ENCODE measurements at places on chromosomes 4 and X. TPM values are rescaled to one million over a fixed set of nuclear protein-coding genes. Genes with fewer than 3 reads are reported as not detected.

- no peak for DNase-seq
These were observed 194.7 kb downstream of the RAB28 start for GRCh38 chr4:13289391-13289790.

Gene TMEM187
- 30.8 TPM for total RNA-seq

Gene SSX2B
- not detected for total RNA-seq

- no peak for DNase-seq
These were observed 801.2 kb downstream of the C4orf33 start for GRCh38 chr4:129897111-129897510.

Gene PAK3
- not detected for total RNA-seq
